ENCODE measurements at places on chromosomes 2 and 18.
A peak's percentile ranks its signal among the peaks of the same experiment; 100 is the strongest.

- DNase-seq: no peak
Observed at GRCh38 chr2:197516393-197516761, 511 bp downstream of the MOB4 start.

GRCh38 chr2:170002096-170002495 lies 174.8 kb downstream of the UBR3 start:
- DNase-seq: no peak

DNA sequence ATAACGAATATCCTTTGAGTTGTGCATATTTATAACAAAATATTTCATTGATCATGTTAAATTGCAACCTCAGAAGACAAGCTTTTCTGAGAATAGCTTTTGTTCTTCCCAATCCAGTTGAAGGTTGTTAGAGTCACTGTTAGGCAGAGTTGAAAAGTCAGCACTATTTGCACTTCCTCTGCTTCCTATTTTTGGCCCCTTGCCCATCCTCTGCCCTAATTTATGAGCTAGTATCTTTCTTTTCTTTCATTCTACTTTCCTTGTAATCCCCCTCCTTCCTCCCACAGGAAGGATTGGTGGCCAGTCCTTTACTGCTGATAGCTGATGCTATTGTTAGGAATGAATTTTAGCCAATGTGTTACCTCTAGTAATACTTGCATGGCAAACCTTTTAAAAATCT lies 4.9 kb downstream of the RALB start:
- DNase-seq: no peak

GRCh38 chr2:105763076-105763475 lies 18.4 kb downstream of the NCK2 start:
- DNase-seq: no peak

- no peak for DNase-seq
Observed at GRCh38 chr18:55861266-55861665, 273.3 kb upstream of the TCF4 start.

DNA sequence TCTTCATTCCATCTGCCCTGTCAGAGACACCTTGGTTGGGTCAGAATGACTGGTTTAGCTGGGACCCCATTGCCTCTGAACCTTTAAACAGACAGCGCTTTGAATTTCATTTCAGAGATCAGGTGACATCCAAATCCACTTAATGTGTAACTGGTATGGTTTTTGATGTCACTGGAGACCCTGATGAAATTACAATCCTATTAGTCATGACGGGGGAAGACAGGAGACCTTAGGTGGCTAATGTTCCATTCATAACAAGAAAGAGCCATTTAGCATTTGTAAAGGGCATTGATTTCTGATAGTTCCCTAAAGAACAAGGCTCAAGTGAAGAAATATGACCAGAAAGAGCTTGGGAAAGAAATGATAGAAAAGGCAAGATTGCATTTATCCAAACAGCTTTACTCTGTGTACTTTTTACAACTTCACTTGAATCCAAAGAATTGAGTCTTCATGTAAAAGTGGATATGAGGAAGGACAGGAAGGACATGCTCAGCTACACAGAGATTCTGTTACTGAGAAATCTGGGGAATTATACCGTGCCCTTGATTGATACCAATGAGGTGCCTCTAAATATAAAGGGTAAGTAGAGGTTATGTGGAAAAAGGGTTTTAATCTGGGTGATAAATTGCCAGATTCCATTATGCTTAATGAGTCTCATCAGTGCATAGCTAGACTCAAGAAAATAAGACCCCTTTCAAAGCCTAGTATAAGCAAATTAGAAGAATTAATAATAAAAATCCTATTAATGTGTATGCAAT lies 198.2 kb downstream of the NCKAP5 start:
- no peak for DNase-seq

GRCh38 chr2:26559556-26559955 lies 81.6 kb downstream of the CIB4 start:
- peak; percentile 25 for DNase-seq

GRCh38 chr18:47858607-47859006 lies 71.9 kb downstream of the SMAD2 start:
- DNase-seq: no peak

- no peak for DNase-seq
Observed at GRCh38 chr2:47487498-47487875, 84.5 kb downstream of the MSH2 start.

DNA sequence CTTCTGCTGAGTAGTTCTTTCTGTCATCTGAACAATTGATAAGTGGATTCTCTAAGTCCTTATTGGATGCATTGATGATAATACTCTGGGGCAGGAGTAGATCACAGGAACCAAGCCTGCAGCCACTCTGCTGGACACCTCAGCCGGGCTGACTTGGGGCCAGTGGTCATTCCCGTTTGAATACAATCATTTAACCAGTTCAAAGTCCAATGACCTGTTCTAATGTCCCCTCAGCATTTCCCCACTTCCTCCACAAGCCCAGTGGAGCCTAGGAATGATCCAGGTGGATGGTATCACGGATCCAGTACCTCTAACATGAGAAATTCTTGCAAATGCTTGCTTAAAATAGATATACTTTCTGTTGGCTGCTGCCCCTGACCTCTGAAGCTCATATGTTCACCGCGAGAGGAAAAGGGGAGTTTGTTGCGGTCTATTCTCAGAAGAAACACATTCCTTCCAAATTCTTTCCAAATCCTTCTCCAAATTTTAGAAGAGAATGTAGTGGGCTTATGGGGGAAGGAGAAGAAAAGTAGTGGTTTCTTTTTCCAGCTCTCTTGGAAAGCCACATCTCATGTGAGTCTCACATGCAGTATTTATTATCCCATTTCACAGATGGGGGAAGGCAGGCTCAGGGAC lies 170.9 kb downstream of the INHBB start:
- DNase-seq: no peak

GRCh38 chr18:37565977-37566478 lies 430 bp upstream of the CELF4 start:
- peak; percentile 76 for DNase-seq

GRCh38 chr2:111904726-111905474 lies 6.5 kb downstream of the MERTK start:
- no peak for DNase-seq

GRCh38 chr2:25233916-25234605 lies 65.7 kb upstream of the POMC start:
- no peak for DNase-seq

DNA sequence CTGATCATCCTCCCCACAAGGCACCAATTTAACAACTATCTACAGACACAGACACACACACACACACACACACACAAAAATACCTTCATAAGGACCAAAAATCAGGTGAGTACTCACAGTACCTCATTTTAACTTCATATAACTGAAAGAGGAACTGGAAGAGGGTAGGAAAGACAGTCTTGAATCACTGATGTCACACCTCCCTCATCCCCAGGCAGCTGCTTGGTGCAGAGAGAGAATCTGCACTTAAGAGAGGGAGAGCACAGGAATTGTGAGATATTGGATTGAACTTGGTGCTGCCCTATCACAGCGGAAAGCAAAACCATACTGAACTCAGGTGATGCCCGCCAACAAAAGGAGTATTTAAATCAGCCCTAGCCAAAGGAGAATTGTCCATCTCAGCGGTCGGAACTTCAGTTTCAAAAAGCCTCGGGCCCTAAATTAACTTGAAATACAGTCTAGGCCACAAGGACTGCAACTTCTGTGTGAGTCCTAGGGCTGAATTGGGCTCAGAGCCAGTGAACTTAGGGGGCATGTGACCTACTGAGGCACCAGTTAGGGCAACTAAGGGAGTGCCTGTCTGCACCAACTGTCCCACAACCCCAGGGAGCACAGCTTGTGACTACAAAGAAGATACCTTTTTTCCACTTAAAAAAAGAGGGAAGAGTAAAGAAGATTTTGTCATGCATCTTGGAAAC lies 211.1 kb downstream of the LRATD1 start:
- no peak for DNase-seq

DNA sequence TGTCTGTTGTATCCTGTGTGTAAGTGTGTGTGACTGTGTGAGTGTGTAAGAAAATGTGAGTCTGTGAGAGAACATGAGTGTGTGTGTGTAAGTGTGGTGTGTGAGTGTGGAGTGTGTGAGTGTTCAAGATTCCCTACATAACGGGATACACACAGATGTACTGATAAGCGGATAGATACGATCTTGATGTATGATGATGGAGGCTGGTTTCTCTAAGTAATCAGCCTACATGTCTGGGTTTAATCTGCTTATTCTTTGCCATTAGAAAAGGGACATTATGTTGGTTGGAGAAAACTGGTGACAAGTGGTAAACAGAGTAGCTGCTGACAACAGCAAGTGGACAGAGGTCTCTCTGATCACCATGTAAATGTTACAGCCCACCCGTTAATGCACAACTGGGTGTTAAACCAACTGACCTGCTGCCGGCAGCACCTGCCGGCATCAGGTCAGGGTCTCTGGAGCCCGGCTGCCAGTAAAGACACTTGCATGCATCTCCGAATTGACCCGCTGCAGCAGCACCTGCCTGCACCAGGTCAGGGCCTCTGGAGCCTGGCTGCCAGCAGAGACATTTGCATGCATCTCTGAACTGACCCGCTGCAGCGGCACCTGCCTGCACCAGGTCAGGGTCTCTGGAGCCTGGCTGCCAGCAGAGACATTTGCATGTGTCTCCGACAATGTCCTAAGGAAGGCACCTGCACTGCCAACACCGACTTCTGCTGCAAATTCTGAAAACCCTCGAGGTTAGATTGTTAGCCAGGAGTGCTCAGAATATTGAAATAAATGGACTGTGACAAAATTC lies 87.5 kb downstream of the MBP start:
- DNase-seq: no peak

DNA sequence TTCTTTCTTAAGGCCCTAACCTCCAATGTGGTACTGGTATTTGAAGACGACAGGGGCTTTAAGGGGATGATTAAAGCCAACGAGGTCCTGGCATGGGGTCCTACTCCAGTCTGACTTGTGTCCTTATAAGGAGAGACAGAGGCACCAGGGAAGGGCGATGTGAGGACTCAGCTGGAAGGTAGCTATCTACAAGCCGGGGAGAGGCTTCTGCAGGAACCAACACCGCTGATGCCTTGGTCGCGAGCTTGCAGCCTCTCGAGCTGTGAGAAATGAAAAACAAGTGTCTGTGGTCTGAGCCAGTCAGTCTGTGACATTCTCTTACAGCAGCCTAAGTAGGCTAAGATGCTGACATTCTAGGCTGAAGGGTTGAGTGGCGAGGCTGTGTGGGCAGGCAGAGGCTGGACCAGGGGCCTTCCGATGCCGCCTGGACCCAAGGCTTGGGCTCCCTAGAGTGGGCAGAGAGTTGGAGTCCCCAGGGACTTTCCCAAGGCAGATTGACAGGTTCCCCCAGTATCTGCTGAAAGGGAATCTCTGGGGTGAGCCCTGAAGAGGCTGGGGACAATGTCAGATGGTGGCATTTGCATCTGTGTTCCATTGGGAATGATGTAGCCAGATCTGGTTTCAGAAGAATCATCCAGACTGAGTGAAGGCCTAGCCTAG lies 322.9 kb upstream of the HS6ST1 start:
- DNase-seq: no peak

GRCh38 chr18:3114451-3114850 lies 101.5 kb upstream of the LPIN2 start:
- DNase-seq: no peak

- DNase-seq: no peak
Observed at GRCh38 chr18:50315100-50315871, 27.8 kb upstream of the CXXC1 start.

GRCh38 chr2:102014041-102014345 lies 22.2 kb downstream of the IL1R2 start:
- no peak for DNase-seq

GRCh38 chr18:25167612-25168410 lies 184.2 kb downstream of the ZNF521 start:
- DNase-seq: no peak

DNA sequence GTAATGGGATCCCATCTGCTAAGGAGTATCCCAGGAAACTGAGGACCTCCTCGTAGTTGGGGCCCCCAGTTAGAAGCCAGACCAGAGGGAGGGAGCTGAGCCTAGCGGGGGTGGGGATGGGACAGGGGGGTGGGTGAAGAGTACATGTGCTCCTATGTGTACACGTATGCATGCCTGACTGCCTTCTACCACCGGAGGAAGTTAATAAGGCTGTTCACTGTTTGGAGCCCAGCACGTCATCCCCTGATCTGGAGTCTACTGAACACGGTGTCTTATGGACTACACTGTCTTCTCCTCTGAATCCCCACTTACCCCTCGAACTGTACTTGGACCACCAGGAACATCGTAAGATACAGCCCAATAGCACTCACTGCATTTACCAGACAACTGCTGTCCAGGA lies 68.5 kb downstream of the SFXN5 start:
- peak; percentile 4 for DNase-seq

Data from psoas muscle (tissue), 8 donors.